ENCODE measurements at places on chromosomes 6 and 20. TPM values are rescaled to one million over a fixed set of nuclear protein-coding genes. Genes with fewer than 3 reads are reported as not detected.
A peak's percentile ranks its signal among the peaks of the same experiment; 100 is the strongest.

GRCh38 chr20:2690718-2691117, 1.9 kb upstream of the EBF4 start:
- no peak overlapping the region for H3K4me3 ChIP-seq
- peaks cover 1% of the 10 kb centered on the region for H3K27me3 ChIP-seq
- no peaks in the 10 kb centered on the region for H3K36me3 ChIP-seq
- peaks cover 6% of the 10 kb centered on the region for H3K4me1 ChIP-seq
- no peak overlapping the region for H3K27ac ChIP-seq
- DNase-seq: no peak

The HSPA1B gene
- 99.0 TPM for total RNA-seq

The FOXF2 gene
- total RNA-seq: 0.88 TPM

DNA sequence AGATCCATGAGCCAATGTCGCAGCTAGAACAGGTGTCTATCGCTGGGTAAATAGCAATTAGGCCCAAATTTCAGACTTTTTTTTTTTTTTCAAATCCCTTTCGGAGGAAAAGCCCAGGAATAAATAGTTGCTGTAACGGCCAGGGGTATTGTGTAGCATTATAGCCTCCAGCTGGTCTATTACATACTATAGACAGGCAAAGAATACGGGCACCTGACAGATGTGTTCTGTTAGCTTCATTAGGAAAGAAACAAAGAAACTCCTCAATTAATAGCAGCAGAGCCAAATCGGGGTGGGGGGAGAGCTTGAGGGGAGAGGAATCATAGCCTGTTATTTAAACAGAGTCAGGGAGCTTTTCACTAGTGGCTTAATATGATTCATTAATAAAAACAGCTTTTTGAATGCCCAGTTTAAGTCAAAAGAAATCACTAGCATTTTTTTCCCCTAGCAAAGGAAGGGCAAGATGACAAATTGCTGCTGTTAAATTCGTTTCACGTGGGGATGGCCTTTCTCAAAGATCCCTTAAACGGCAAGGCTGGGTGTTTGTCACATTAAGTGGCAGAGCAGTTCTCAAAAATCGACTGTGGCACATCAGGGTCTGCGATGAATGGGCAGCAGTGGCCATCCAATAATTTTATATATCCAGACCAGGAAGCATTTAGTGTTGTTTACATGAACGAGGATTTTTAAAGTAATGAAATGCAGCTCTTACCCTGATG, 139.4 kb downstream of the ID4 start:
- H3K4me1 ChIP-seq: no peaks in the 10 kb centered on the region
- no peak for DNase-seq
- H3K36me3 ChIP-seq: no peaks in the 10 kb centered on the region
- no peak overlapping the region for H3K4me3 ChIP-seq
- no peaks in the 10 kb centered on the region for H3K27me3 ChIP-seq
- no peak overlapping the region for H3K27ac ChIP-seq

DNA sequence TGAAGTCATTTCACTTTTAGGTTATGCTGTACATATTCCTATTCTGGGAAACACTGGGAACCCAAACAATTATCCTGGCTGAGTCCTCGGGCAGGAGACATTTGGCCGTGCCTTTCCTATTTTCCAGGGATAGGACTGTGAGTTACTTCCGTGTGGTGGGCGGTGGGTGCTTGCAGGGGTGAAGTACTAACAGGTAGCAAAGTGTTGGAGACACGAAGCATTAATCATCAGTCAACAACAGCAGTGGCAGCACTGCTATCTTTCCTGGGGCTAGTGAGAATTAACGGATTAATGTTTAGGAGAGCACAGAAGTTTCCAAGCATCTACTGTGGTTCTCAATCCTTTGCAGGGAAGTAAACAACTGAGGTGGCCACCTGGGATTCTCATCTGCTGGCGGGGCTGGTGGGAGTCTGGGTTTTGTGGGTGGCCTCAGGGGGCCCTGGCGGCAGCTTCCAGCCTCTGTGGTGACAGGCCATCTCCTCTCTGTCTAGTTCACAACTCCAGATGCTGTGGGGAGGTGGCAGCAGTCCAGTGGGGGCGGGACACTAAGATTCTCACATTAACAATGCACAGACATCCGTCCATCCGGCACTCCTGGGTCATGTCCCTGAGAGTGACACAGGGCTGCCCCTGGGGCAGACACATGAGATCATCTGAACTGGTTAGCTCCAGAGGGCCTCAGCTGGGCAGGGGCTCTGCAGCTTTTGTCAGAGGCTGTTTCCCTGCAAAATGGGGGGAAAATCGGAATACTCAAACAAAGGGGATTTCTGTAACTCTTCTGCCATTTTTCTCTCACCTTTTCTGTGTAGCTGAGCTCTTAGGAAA, 90.9 kb downstream of the GJA10 start:
- no peak overlapping the region for H3K4me3 ChIP-seq
- no peaks in the 10 kb centered on the region for H3K27me3 ChIP-seq
- no peaks in the 10 kb centered on the region for H3K4me1 ChIP-seq
- no peak for DNase-seq

DNA sequence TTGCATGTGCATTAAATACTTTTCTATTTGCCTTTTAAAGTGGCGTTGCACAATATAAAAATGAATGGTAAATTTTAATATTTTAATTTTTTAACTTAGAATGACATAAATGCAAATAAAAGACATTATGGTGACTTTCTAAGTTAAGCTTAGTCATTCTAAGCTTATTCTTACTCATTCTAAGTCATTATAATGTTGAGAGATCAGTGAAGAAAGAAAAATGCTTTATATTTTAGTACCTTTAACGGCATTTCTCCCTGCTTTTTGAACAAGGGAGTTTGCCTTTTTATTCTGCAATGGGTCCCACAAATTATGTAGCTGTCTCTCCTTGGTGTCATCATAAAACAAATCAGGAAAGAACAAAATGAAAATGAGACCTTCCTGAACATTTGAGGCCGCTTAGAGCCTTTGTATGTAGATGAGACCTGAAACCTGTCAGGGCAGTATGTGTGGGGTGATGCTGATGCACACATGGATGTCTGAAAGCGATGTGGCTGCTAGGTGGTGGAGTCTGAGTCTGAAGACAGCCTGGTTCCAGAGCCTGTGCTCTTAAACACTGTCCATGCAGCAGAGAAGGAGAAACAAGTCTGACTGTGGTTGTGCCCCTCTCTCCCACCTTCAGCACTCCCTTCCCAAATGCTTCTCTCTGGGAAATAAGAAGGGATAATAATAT, 158.0 kb downstream of the PHF3 start:
- no peak overlapping the region for H3K4me3 ChIP-seq
- H3K36me3 ChIP-seq: no peaks in the 10 kb centered on the region
- H3K27me3 ChIP-seq: no peaks in the 10 kb centered on the region
- no peak for DNase-seq
- H3K27ac ChIP-seq: no peak overlapping the region

- H3K4me1 ChIP-seq: no peaks in the 10 kb centered on the region
- H3K27ac ChIP-seq: no peak overlapping the region
- no peak for DNase-seq
- no peaks in the 10 kb centered on the region for H3K36me3 ChIP-seq
- H3K4me3 ChIP-seq: no peak overlapping the region
- H3K27me3 ChIP-seq: no peaks in the 10 kb centered on the region
Observed at GRCh38 chr6:17169291-17169690, 67.4 kb downstream of the STMND1 start.

- no peaks in the 10 kb centered on the region for H3K36me3 ChIP-seq
- no peaks in the 10 kb centered on the region for H3K4me1 ChIP-seq
- peaks cover 1% of the 10 kb centered on the region for H3K27me3 ChIP-seq
- no peak overlapping the region for H3K4me3 ChIP-seq
Observed at GRCh38 chr20:16711661-16712258, 18.1 kb upstream of the SNRPB2 start.

DNA sequence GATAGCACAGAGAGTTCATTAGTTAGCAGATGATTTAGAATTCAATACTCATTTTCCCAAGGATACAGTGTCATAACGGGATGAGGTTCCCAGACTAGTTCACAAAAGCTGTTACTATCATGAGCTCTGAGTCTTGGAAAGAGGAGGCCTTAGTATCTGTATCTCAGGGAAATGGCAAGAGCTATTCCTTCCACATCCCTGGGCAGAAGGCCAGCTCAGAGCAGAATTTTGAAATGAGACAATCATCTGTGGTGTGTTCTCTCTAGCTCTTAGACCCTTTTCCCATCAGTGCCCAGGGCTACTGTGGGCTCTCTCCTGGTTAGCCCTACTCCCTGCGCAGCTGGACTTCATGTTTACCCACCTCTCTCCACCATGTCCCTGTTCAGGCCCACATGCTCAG, 64.5 kb downstream of the JAG1 start:
- no peaks in the 10 kb centered on the region for H3K27me3 ChIP-seq
- peaks cover 8% of the 10 kb centered on the region for H3K4me1 ChIP-seq
- peak overlapping the region; percentile 70 for H3K27ac ChIP-seq
- no peak overlapping the region for H3K4me3 ChIP-seq
- DNase-seq: no peak

- no peaks in the 10 kb centered on the region for H3K36me3 ChIP-seq
- H3K27me3 ChIP-seq: no peaks in the 10 kb centered on the region
- DNase-seq: no peak
Observed at GRCh38 chr6:36301085-36301658, 31.3 kb downstream of the PNPLA1 start.

GRCh38 chr20:53623454-53624211, 30.0 kb upstream of the ZNF217 start:
- DNase-seq: peak; percentile 86
- peak overlapping the region; percentile 41 for H3K4me3 ChIP-seq
- H3K27me3 ChIP-seq: no peaks in the 10 kb centered on the region
- H3K36me3 ChIP-seq: no peaks in the 10 kb centered on the region

DNA sequence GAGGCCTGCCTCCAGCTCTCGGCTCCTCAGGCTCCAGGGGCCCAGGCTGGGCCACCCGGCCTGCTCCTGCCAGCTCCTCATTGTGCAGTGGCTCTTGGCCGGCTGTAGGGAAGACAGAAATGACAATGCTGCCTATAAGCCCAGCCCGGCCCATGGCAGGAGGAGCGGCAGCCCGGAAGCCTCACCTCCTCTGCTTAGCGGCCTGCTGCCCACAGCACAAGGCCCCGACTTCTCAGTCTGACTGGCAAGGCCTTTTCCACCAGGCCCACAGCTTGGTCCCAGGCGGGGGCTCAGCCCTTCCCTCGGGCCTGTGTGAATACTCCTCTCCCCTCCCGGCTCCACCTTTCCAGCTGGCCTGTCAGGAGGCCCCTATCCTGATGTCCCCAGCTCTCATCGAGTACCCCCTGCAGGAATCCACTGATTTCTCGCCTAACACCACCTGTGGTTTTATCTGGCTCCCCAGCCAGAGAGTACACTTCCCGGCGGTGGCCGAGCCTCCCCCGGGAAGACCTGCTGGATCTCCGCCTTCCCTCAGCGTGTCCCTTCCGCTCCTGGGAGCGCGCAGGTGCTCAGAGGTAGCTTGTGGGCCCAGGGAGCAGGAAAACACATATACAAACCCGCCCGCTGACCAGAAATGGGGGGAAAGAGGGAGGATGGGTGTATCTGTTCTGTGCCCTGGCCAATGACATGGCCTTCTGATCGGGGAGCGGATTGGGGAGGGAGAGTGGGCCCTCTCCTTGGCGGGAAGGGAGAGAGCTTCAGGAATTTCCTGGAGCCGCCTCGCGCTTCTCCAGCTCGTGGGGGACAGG, 963 bp downstream of the DDRGK1 start:
- DNase-seq: no peak
- H3K36me3 ChIP-seq: peaks cover 3% of the 10 kb centered on the region
- H3K27ac ChIP-seq: peak overlapping the region; percentile 99
- H3K4me3 ChIP-seq: peak overlapping the region; percentile 85

The CDSN gene
- total RNA-seq: not detected

DNA sequence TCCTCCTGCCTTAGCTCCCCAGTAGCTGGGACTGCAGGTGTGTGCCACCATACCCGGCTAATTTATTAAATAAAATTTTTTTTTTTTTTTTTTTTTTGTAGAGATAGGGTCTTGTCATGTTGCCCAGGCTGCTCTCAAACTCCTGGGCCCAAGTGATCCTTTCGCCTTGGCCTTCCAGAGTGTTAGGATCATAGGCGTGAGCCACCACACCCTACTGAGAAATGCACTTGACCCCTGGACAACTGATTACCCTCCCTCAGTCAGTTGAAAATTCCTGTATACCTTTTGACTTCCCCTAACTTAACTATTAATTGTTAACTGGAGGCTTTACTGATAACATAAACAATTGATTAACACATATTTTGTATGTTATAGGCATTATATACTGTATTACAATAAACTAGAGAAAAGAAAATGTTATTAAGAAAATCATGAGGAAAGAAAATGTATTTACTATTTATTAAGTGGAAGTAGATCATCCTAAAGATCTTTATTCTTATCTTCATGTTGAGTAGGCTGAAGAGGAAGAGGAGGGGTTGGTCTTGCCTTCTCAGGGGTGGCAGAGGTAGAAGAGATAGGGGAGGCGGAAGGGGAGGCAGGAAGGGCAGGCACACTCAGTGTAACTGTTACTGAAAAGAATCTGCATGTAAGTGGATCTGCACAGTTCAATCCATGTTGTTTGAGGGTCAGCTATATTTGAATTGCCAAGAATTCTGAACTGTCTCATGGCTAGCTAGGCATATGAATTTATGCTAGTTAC, 104.3 kb downstream of the FARS2 start:
- H3K27me3 ChIP-seq: no peaks in the 10 kb centered on the region
- no peaks in the 10 kb centered on the region for H3K4me1 ChIP-seq
- no peak overlapping the region for H3K4me3 ChIP-seq
- DNase-seq: no peak
- no peaks in the 10 kb centered on the region for H3K36me3 ChIP-seq

GRCh38 chr20:58111310-58112016, 117.0 kb downstream of the ANKRD60 start:
- no peak for DNase-seq
- peaks cover 25% of the 10 kb centered on the region for H3K4me1 ChIP-seq
- H3K27ac ChIP-seq: peak overlapping the region; percentile 3
- no peaks in the 10 kb centered on the region for H3K36me3 ChIP-seq
- no peak overlapping the region for H3K4me3 ChIP-seq

DNA sequence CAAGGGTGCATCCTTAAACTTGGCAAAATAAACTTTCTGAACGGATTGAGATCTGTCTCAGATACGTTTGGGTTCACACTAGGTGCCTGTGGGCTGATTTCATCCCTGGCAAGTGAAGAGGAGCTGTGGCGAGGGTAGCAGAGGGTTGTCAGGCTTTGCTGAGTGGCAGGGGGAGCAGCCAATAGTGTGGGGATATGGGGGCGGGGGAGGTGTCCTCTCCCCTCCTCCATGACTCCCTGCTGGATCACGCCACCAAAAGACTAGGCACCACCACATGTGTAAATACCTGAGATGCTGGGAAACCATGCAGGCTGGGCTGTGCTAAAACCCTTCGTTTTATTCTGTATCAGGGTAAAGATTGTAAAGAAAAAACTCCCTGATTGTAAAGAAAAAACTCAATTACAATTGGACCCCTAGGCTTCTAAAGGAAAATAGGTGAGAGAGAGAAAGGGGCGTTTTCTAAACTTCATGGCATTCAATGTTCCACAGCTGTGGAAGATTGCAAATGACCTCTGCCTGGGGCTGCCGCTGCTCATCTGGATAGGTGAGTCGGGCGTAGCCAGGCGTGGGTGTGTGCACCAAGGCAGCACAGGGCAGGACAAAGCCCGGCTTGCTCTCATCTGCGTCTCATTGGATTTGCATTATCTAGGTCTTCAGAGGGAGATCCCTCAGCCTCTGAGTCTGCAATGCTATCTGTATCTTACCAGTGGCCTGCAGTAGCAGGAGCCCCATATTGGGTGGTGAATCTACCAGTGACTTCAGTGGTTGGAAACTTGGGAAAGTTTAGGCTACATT, 26.9 kb upstream of the ADTRP start:
- H3K27me3 ChIP-seq: no peaks in the 10 kb centered on the region
- H3K36me3 ChIP-seq: no peaks in the 10 kb centered on the region
- no peak overlapping the region for H3K27ac ChIP-seq

The GRM4 gene
- not detected for total RNA-seq

- no peak overlapping the region for H3K27ac ChIP-seq
- no peak for DNase-seq
- no peaks in the 10 kb centered on the region for H3K27me3 ChIP-seq
- H3K4me1 ChIP-seq: no peaks in the 10 kb centered on the region
- no peaks in the 10 kb centered on the region for H3K36me3 ChIP-seq
Observed at GRCh38 chr6:139346392-139346791, 28.1 kb downstream of the CITED2 start.
